ENCODE measurements at places on chromosomes 7 and 10.

GRCh38 chr7:37441816-37442215 lies 6.8 kb downstream of the ELMO1 start:
- no peak for DNase-seq

DNA sequence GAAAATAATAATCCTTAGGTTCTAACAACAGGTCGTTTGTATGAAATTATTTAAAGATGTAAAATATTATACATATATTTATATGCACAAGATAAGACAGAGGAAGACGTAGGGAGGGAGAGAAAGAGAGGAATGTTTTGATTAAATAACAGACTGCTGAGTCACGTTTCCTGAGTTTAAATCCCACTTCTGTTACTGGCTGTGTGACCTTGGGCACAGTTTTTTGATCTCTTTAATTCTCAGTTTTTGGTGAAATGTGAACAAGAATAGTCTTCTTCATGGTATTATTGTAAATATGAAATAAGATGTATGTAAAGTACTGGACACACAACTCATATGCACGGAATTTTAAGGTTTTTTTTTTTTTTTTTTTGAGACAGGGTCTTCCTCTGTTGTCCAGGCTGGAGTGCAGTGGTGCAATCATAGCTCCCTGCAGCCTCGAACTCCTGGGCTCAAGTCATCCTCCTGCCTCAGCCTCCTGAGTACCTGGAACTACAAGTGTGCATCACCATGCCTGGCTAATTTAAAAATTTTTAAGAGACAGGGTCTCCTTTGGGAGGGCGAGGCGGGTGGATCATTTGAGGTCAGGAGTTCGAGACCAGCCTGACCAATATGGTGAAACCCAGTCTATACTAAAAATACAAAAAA lies 42.6 kb downstream of the BAMBI start:
- no peak for DNase-seq

DNA sequence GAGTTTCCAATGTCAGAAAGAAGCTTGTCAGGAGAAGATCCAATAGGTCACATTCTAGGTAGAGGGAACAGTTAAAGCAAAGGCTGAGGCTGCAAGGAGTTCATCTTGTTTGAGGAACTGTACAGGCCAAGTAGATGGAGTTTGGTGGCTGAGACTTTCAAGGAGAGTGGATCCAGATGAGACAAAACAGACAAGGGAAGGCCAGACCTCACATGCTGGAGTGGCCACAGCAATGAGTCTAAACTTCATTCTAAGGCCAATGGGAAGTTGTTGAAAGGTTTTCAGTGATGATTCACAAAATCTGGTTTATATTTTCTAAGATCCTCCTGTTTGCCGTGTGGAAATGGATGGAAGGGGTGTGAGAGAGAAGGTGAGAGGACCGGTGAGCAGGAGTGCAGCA lies 40.0 kb downstream of the EPDR1 start:
- DNase-seq = no peak

GRCh38 chr10:54133203-54133602 lies 667.8 kb downstream of the PCDH15 start:
- DNase-seq = no peak

DNA sequence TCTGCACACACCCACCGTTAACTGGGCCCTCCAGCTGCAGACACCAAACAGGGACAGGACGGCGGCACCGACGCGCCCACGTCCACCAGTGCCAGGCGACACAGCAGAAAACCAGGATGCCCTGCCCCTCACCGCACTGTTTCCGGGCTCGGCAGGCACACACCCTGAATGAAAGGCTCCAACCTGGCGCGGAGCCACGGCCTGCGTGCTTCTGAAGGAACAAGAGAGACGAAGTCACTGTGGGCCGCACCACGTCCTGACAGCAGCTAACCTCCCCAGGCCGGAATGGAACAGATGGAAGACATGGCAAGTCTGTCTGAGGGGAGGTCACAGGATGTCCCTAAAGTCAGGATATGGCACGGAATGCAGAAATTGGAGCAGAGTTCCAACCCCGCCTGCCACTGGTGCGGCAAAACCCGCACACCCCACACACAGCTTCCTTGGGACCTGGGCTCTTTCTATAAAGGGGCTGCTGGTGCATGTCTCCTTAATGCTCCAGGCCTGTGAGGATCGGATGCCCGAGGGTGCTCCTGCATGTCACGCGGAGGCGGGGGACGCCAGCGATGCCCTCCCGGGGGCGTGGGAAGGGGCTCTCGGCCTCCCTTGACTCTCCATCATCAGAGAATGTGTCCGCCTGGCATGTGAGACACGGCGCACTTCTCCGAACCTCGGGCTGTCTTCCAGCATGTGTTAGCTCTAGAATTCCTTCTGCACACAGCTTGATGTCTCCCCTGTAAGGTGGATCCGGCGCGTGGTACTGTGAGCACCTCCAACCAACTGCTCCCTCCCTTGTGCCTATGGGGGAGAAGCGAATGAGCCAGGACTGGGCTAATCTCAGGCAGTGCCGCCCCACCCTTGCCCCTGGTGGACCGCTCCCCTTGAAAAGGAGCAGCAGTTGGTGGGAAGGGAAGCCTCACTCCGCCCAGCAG lies 3.9 kb upstream of the GPER1 start:
- peak; percentile 54 for DNase-seq
